Fibroblast of lung (primary cell): ENCODE measurements at places on chromosomes 11 and 22.

DNA sequence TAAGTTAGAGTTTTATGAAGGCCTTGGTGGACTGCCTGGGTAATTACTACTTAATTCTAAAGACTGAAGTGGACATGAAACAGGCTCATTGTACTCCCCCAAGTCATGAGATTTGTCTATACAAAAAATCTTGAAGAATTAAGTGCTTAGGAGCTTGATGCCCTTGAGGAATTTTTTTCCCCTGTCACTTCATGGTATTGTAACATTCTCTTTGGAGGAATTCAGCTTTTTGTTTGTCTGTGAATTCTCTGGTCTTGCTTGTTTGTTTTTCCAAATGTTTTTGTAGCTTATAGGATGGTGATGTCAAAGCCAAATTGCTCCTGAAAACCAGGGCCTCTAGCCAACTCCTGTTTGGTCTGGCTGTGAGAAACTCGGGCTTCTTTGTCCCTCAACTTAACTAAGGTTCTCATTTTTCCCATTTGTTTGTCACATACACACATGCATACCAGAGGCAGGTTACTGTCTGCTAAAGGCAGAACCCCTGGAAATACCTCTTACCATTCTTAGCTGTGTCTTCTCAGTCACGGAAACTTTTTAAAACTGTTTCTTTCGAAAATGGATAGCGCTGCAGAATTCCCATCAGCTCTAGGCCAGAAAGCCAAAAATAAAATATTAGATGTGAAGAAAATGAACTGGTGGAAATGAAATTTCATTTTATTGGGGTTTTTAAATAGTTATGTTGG lies 66.9 kb downstream of the AMOTL1 start:
- DNase-seq, result peak; percentile 59

- peak; percentile 92 for DNase-seq
Measured at GRCh38 chr11:102010776-102011494, 36.3 kb upstream of the CFAP300 start.

DNA sequence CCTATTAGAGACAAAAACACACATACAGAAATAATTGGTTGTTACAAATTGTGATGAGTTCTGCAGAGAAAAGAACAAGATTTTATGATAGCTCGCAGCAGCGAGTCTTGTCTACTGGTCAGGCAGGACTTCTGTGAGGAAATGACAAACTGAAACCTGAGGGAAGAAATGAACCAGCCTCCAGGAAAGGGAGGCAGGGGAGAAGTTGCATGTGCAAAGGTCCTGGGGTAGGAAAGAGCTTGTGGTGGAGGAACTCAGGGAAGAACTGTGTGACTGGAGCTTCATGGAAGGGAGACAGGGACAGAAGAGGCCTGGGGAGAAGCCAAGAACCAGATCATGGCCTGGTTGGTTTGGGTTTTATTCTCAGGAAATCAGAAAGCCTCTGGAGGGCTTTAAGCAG lies 9.2 kb upstream of the RAB1B start:
- no peak for DNase-seq

DNA sequence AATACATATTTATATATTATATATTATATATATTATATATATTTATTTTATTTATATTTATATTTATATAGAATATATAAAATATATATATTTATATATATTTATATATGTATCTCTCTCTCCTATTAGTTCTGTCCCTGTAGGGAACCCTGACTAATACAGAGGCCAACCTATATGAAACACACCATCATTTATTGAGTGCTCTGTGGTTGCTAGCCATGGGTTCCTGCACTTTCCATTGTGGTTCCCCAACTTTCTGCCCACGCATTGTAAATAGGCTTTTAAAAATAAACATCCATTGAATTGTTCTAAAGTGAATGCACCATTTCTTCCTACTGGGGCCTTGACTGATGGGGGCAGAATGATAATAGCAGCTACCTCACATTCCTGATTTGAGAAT lies 93.8 kb upstream of the SESN3 start:
- no peak for DNase-seq

- peak; percentile 75 for DNase-seq
Measured at GRCh38 chr11:35218956-35219355, 80.0 kb downstream of the CD44 start.
